CD8-positive, alpha-beta memory T cell (primary cell): ENCODE measurements at places on chromosomes 13 and 19. TPM values are rescaled to one million over a fixed set of nuclear protein-coding genes. Genes with fewer than 3 reads are reported as not detected.

The DHDH gene
- total RNA-seq: 0.42 TPM

The SPHK2 gene
- 38.5 TPM for total RNA-seq

The KLHL26 gene
- 12.8 TPM for total RNA-seq

DNA sequence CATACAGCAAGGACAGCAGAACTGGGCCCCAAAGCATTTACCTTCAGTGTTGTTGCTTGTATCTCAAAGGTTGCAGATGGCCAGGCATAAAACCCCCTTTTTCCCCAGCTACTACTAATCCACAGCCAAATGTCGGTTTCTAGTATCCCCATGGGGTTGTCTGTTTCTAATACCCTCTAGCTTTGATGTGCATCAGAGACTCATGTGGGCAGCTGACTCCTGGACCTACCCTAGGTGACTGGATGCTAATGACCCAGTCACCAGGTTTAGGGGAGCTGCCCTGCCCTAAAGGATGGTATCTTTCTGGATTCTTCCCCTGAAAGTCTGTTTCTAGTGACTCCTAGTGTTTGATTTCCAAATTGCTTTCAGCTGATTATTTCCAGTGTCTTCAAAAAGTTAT, 23.9 kb downstream of the TJP3 start:
- DNase-seq: no peak

- peak; percentile 51 for DNase-seq
These were observed 168.8 kb downstream of the COL4A1 start for GRCh38 chr13:110138010-110138699.

GRCh38 chr19:3243819-3244700, 19.6 kb downstream of the CELF5 start:
- no peak for DNase-seq

GRCh38 chr13:99273128-99273527, 14.9 kb upstream of the GPR18 start:
- DNase-seq: peak; percentile 73

- DNase-seq: no peak
These were observed 4.1 kb downstream of the ZNF296 start for GRCh38 chr19:45071969-45072790.

- DNase-seq: no peak
These were observed 11.6 kb upstream of the PGLS start for GRCh38 chr19:17499648-17500446.

- no peak for DNase-seq
These were observed 79.9 kb upstream of the GSX1 start for GRCh38 chr13:27712421-27712820.

- no peak for DNase-seq
These were observed 31.9 kb downstream of the RFXAP start for GRCh38 chr13:36850790-36851438.

DNA sequence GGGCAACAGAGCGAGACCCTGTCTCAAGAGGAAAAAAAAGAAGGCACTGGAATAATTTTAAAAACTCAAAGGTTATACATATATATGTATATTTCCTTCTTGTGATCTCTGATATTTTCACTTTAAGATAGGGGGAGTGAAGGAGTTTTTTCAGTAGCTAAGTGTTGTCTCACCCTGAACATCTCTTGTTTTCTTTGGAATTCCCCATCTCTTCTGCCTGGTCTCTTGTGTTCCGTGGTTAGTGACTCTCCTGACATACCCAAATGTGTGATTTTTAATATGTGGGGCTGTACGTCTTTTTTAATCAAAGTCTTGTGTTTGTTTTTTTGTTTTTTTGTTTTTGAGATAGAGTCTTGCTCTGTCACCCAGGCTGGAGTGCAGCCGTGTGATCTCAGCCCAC, 15.3 kb upstream of the KCTD4 start:
- DNase-seq: no peak

DNA sequence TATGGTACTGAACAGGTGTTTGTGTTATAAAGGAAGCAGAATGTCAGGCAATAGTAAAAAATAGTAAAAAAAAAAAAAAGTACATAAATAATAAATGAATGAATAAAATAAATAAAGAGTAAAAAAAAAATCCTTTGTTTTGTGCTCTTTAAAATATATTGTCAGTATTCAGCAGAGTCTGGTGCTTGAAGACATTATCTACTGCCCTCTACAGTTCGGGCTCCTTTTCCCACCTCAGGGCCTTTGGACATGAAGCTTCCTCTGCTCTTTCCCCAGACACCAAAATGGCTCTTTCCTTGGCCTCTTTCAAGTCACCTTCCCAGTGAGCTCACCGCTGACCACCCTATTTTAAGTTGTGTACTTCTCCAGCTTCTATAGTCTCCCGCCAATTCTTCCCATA, 137.5 kb downstream of the TNFRSF19 start:
- DNase-seq: no peak
